Stimulated activated CD4-positive, alpha-beta T cell treated with anti-CD3 and anti-CD28 coated beads, Interleukin-2, amount 100 ng/mL, for 4 hours (primary cell): ENCODE measurements at places on chromosomes 1 and 21.

DNA sequence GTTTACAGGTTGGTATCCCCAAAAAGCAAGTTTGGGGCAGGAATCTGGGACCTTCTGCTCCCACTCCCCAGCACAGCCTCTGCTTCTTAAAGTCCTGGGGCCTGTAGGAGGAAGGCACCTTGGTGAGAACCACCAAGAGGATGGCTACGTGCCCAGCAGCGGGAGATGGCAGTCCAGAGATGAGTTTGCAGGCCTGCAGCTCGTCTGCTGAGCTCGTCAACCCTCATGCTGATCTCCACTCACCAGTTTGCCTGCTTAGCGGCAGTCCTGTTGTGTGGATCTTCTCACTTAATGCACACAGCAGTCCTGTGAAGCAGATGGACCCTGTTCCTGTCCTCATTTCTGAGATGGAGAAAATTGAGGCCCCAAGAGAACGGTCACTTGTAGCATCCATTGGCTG lies 160.5 kb downstream of the DYRK1A start:
- DNase-seq, result no peak

- no peak for DNase-seq
Measured at GRCh38 chr1:17874710-17875109, 119.6 kb downstream of the ACTL8 start.

DNA sequence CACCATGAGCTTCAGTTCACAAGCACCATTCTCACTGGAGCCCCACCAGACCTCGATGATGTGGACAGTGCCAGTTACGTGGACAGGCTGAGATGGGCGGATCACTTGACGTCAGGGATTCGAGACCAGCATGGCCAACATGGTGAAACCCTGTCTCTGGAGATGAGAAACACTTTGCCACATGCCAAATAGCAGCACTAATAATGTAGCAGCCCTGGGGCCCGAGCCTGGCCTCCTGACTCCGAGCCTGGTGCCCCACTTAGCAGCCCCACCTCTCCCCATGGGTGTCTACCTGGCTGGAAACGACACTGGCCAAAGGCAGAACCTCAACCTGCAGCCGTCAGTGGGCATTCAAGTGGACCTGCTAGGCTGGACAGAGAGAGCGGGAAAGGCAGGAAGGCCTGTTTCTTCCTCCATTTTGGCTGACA lies 129.1 kb downstream of the TOMM20 start:
- DNase-seq, result no peak

DNA sequence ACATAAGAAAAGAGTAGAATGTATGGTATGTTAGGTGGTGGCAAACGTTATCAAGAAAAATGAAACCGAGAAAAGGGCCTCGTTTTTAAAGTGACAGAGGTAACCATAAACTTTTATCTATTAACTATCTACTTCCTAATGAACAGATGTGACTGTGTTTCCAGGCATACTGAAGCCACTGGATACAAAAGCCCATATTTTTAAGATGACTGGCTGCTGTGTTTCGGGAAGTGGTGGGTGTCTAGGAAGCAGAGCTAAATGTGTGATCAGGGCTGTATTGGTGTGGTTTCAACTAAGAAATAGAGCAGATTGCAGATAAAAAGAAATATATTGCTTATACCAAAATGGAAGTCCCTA lies 71.8 kb downstream of the CHRM3 start:
- DNase-seq, result no peak

- DNase-seq, result no peak
Measured at GRCh38 chr1:188782220-188782841, 1695.3 kb downstream of the BRINP3 start.

GRCh38 chr1:6033986-6034749 lies 11.5 kb upstream of the KCNAB2 start:
- no peak for DNase-seq

- no peak for DNase-seq
Measured at GRCh38 chr1:156431769-156432668, 63.0 kb downstream of the RHBG start.

DNA sequence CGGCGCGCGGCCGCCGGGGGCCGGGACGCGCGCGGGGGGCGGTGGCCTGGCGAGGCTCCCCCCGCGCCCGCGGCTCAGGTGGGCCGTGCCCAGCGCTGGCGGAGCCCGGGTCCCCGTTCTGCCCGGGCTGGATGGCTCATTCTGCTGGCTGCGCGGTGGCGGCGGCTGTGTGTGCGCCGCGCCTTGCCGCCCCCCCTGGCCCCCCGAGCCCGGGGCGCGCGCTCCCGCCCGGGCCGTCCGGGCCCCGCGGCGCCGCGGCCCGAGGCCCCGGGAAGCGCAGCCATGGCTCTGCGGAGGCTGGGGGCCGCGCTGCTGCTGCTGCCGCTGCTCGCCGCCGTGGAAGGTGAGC lies at the start of gene EPHB2:
EPHB2 (plus strand) TSS at position 139 of the 349 bp plus-strand sequence; CDS start at position 283, 144 bp downstream.
- DNase-seq, result no peak

DNA sequence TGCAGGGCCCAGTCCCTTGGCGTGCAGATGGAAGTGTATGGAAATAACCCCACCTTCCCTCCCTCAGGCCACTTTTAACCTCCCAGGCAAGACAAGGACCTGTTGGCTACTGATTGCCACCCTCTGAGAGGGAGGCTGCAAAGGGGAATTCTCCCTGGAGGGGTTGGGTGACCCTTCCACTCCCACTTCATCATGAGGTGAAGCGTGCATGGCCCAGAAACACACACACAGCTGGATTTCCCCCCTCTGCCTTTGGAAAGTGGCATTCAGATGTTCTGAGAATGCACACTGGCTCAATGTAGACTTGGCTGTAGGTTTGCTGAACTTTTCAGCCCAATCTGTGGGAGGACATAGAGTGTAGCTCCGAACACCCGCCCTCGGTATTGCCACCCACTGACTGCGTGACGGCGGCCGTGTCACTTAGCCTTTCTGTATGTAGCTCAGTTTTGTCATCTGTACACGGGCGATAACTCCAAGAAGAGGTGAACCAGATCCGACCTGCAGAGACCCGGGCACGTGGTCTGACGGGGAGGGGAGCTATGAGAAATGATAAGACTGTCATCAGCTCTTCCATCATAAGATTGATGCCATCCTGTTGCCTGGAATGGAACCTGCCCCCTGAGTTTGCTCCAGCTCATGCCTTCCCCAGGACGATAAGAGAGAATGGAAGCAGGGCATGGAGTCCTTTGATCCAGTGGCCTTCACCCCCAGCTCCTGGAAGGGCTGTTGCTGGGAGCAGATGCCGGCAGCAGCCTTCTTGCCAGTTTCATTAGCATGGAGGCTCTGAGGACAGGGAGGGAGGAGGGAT lies 19.3 kb downstream of the MIIP start:
- no peak for DNase-seq

DNA sequence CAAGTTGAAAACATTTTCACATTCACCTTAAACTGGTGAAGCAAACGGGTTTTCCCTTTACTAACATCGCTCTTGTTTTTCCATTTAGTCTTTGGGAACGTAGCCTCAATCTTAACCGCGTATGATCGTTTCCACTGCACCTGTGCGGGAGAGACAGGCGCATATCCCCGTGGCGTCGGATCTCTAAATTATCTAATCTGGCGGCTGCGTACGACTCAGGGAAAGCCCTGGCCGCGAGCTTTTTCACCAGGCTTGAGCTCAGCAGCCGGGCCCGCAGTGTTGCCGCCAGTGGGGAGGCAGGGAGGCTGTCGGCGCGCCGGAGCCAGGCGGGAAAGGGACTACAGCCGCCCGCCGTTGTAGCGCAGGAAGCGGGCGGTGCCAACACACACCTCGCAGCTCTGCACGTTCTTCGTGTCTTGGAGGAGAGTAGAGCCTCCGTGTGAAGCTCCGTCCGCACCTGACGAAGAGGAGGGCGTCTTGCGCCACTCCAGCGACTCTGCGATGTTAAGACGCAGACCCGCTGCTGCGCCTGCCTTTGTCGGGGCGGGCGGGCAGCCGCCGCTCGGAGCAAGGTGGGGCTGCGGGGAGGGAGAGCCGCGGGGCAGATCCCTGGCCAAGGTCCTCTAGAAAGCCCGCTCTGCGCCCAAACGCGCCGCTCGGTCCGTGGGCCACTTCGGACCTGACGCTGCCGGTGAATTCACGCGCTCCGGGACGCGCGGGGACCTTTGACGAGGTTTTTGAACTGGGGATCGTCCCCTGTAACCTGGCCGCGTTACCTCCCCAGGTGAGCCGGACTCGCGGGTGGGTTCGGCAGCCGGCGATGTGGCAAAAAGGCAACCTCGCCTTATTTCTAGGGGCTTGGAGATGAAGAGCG lies 18.5 kb upstream of the TBX15 start:
- DNase-seq, result no peak

GRCh38 chr1:236063919-236064673 lies 794 bp downstream of the NID1 start:
- DNase-seq, result no peak

DNA sequence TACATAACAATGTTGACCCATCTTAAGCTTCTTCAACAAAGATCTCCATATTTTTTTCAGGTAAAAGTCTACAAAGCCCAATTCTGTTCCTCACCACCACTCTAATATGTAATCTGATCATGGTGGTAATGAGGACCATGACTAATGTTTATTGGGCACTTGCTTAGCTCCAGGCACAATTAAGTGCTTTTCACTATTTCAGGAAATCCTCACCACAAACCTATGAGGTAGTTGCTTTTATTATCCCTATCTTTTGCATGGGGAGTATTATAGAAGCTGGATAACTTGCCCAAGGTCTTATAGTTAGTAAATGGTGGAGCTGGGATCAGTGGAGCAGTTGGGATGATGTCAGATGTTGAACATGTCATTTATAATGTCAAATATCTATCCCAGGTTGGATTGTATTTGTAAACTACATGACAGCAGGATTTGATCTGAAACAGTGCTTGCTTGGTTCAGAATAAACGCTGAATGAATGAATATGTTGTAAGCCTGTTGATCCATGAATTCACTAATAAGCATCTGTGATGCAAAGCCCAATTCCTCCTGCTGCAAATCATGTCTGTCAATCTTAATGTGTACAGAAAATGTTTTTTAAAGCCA lies 283.3 kb upstream of the ST6GALNAC5 start:
- no peak for DNase-seq

- no peak for DNase-seq
Measured at GRCh38 chr1:55720261-55720660, 505.1 kb upstream of the USP24 start.

DNA sequence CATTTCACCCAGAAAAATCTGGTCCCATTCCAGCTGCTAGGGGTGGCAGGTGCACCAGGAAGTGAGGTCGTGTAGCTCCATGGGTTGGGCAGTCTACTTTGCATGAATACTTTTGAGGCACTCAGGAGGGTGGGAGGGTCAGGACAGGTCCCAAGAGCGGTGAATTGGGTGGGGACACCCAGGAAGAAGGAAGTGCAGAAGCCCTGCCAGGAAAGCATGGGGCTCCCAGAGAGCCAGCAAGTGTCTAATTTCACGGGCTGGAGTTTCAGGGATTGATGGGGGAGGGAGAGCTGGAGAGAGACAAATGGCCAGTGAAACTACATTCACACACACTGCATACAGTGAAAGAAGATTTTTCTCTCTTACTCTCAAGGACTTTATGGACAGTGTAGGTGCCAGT lies 137.8 kb downstream of the GALNT2 start:
- no peak for DNase-seq

GRCh38 chr1:68516066-68516465 lies 19.2 kb upstream of the DEPDC1 start:
- no peak for DNase-seq

GRCh38 chr1:6831366-6831765 lies 46.1 kb downstream of the CAMTA1 start:
- DNase-seq, result no peak

DNA sequence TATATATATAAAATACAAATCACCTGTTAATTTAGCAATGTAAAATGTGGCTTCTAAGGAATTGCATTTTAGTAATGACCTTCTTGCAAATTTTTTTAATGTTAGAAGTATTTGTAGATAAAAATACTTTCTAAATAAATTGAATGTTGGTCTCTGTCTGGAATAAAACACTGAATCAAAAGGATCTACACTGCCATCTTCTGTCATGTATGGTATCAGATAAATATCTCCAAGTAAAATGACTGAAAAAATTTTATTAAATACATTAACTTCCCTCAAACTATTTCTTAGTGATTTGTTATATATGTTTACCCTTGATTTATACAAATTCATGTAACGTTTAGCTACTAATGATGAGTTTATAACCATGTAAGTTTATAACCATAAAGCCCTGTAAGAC lies 2029.3 kb downstream of the MRPL39 start:
- no peak for DNase-seq

DNA sequence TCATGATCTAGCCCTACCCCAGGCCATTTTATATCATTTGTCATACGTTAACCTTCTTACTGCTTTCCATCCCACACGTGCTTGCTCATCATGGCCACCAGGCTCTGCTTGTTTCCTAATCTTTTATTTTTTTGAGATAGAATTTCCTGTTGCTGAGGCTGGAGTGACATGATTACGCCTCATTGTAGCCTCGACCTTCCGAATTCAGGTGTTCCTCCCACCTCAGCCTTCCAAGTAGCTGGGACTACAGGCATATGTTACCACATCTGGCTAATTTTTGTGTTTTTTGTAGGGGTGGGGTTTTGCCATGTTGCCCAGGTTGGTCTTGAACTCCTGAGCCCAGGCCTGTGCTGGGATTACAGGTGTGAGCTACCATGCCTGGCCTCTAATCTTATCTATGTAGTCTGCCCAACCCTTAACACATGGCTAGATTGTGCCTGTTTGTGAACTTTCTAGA lies 3.3 kb downstream of the UAP1 start:
- DNase-seq, result no peak

- DNase-seq, result no peak
Measured at GRCh38 chr21:15442743-15443469, 286.9 kb upstream of the USP25 start.

DNA sequence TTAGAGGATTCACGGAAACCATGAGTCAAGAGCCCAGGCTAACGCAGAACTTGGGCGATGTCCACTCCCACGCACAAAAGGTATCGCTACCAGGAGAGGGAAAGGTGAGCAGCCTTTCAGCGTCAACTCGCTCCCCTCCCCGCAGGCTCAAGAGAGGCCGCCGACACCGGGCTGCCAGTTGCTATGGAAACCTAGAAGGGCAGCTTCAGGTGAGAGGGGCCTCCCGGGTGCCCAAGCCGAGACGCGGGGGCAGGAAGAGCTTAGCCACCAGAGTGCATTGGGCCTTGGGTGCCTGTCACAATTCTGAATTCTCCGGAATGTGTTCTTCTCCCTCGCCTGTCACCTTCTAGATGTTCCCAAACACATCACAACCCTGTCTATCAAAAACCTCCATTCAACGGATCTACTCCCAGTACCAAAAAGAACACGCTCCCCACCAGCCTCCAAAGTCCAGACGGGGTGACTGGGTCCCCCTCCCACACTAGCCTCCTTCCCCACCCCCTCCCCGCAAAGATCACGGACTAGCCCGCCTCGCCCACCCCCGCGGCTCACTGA lies 694 bp downstream of the MEAF6 start:
- peak; percentile 75 for DNase-seq

- DNase-seq, result no peak
Measured at GRCh38 chr1:50447961-50448360, 24.7 kb upstream of the DMRTA2 start.
